ENCODE measurements at places on chromosomes 3 and 15. TPM values are rescaled to one million over a fixed set of nuclear protein-coding genes. Genes with fewer than 3 reads are reported as not detected.

DNA sequence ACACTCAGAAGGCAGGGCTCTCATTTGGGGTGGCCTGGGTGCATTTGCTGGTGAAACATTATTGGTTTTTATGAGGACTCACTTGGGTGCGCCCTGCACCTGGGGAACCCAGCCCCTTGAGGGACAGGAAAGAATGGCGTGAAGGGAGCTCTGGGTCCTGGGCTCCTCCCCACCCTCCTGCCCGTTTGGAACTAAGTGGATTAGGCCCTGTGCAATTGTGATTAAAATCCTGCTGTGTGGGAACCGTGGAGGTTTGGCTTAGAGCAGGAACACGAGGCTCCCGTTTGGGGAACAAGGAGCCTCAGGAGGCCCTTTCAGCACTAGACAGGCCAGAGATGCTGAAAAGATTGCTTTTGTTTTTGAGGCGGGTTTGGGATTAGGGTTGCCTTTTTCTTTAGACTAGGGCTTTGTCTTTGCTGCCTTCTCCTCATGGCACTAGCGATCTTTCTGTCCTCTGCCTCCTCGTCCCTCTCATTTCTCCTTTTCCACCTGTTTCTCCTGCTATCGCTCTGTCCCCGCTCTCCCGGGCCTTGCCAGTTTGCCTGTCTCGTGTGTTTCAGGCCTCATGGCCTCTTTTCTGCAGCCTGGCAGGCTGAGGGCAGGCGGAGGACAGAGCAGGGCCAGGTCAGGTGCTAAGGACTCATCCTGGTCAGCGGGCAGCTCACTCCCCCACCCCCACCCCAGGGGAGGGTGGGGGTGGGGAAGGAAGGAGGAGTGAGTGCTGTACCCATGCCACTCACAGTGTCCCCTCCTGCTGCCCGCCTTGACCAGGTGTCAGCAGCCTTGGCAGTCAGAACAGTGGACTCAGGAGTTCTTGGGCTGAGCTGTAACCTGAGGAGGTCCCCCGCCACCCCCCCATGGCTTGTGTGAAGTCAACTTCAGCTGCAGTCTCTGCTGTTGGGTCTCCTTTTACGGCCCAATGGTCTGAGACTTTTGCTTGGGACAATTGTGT is 8.6 kb downstream of the MAPKAPK3 start:
- no peak for DNase-seq

The MYRIP gene
- 7.8 TPM for total RNA-seq

DNA sequence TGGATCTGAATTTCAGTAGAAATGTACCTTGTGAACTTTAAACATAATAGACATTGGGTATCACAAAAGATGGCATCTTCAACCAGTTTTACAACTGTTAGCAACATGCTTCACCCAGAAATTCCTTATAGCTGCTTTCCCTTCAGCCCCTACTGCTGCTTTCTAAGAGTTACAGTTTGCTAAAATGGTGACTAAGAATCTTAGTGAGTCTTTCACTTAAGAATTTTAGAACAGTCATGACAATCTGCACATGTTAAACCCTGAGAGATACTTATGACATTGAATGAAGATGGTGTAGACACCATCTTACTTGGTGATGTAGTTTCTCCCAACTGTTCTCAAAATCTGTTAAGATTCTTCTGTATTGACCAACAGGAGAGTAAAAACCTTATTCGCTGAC is 129.7 kb upstream of the UBE2E1 start:
- no peak for DNase-seq

GRCh38 chr15:27235681-27236080 is 264.7 kb downstream of the GABRG3 start:
- no peak for DNase-seq

The ZSCAN2 gene
- 64.8 TPM for total RNA-seq

The SEMA6D gene
- 5.5 TPM for total RNA-seq

The APOD gene
- not detected for total RNA-seq

- DNase-seq = peak; percentile 61
Measured at GRCh38 chr3:16723978-16724377, 118.8 kb upstream of the DAZL start.

DNA sequence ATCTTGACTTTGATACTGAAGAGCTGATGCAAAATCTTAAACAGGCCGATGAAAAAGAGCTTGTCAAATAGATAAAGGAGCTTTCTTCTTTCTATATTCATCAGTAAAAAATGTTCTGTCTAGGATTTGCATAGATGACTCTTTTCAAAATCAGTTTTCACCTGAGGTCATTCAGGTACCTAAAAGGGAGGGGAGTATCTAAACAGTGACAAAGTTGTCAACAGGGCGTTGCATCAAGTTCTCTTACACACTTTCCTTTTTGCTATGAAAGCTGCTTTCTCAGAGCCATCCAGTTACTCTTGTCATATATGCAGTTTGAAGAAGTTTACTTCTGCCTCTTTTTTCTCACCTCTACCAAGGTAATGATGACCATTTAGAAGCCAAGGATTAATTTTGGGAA is 60.0 kb downstream of the AKAP13 start:
- DNase-seq = no peak

- no peak for DNase-seq
Measured at GRCh38 chr3:140344082-140344454, 333.8 kb upstream of the TRIM42 start.

DNA sequence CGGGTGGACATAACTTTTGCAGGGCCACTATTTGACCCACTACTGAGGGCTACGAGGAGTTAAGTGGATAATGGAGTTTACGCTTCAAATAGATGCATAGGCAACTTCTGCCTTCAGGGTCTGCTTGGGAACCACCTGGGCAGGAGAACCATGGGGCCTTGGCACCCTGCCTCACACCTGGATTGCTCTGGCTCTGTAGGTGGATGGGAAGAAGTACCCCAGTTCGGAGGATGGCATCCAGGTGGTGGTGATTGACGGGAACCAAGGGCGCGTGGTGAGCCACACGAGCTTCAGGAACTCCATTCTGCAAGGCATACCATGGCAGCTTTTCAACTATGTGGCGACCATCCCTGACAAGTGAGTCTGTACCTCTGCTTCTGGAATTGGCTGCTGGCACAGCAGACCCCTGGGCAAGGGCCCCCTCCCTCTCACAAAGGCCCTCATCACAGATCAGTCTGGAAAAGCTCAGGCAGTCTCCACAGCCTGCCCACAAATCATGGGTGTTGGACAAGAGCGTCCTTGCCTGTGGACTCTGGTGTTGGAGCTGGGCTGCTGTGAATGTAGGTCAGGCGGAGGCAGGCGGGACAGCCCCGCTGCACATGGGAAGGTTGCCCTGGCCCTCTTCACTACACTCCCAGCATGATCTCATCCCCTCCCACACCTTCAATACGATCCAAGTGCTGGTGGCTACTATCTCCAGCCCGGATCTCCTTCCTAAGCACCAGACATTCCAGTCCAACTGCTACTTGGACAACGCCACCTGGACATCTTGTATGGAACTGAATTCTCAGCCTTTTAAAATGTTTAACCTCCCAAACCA is 46.7 kb downstream of the MESD start:
- DNase-seq = no peak

- no peak for DNase-seq
Measured at GRCh38 chr15:64211696-64212095, 48.9 kb upstream of the PPIB start.

GRCh38 chr15:31459400-31459748 is 132.7 kb downstream of the KLF13 start:
- no peak for DNase-seq

DNA sequence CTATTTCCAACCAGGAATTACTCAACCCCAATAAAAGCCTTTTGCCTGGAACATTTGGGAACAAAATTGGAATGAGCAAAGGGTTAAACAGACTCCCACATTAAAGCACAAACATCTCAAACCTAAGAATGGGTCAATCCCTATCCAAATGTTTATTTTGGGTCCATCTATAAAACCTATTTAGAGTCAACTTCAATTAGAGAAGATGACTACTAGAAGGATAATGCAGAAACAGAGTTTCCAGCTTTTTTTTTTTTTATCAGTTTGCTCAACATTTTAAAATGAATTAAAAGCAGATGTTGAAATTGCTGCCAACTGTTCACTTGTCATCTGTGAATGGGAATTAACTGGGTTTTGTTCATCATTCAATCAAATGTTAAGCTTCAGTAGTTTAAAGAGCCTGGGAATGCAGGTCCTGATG is 4.1 kb upstream of the TBC1D23 start:
- no peak for DNase-seq

The MAGI1 gene
- 26.4 TPM for total RNA-seq

DNA sequence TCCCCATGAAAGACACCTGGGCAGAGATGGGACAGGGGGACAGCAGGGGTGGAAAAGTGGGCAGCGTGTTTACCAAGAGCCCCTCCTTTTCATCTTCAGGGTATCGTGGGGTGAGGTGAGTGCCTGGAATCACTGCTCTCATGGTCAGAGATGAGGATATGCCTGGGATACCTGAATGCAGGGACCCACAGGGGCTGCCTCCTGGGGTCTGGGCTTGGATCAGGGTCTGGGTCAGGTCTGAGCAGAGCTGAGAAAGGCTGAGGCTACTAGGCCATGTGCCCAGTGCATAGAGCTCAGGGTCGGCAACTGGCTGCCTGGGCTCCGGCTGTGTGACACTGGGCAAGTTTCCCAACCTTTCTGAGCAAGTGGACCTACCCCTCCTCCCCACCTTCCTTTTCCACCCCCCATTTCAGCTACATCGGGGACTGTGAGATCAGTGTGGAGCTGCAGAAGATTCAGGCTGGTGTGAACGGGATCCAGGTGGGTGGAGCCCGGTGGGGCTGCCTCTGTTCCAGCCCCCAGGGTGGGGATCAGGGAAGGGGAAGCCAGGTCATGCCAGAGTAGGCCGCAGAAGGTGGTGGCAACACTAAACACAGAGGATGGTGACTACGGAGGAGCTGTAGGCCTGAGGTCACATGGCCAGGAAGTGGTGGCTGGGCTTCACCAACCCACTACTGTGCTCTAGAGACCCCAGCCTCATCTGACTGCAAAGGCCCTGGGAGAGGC is 24.5 kb downstream of the ESYT3 start:
- DNase-seq = no peak

The FAM227B gene
- total RNA-seq = 4.9 TPM

GRCh38 chr3:109702252-109702651 is 364.9 kb upstream of the DPPA4 start:
- DNase-seq = no peak

DNA sequence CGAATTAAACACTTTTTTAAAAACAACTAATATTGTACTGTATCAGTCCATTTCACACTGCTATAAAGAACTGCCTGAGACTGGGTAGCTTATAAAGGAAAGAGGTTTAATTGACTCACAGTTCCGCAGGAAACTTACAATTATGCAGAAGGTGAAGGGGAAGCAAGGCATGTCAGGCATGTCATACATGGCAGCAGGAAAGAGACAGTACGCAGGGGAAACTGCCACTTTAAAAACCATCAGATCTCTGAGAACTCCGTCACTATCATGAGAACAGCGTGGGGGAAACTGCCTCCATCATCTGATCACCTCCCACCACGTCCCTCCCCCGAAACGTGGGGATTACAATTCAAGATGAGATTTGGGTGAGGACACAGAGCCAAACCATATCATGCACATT is 162.8 kb upstream of the TPM1 start:
- DNase-seq = no peak

DNA sequence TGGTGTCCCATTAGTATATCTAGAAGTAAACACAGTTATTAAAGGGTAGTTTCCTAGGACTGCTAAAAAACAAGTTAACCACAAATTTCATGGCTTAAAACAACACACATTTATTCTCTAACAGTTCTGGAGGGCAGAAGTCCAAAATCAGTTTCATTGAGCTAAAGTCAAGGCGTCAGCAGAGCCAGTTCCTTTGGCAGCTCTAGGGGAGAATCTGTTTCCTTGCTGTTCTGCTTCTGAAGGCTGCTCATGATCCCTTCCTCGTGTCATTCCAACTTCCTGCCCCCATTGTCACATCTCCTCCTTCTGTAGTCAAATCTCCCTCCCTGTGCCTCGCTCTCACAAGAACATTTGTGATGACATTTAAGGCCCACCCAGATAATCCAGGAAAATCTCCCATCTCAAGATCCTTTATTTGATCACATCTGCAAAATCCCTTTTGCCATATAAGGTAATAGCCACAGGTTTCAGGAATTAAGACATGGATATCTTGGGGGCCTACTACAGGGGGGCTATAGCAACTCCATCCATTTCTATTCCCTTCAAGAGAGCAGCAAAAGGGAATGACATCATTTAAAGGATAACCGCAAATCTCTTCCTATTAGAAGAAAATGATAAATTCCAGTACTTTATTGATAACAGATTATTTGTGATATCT is 50.1 kb downstream of the GPR176 start:
- DNase-seq = no peak

The CCR2 gene
- not detected for total RNA-seq

The CTXN2 gene
- total RNA-seq = not detected
